H1 (cell line): ENCODE measurements at places on chromosomes 1 and 21. TPM values are rescaled to one million over a fixed set of nuclear protein-coding genes. Genes with fewer than 3 reads are reported as not detected.

- no peak for DNase-seq
Observed at GRCh38 chr1:36968730-36969129, 65.6 kb downstream of the GRIK3 start.

DNA sequence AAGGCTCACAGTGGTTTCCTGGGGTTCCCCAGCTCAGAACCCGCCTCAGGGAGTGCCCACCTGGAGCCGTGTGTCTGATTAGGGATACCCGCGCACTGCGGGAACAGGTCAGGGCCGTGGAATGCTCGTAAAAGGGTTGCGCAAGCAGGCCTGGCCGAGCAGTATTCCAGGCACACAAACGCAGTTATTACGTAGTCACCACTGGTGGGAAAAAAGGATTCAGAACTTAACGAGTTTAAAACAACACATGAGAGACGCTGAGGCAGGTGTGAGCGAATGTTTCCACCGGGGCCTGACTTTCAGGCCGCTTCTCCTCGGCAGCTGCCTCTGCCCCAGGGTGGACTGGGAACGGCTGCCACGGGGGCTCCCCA, 18.2 kb downstream of the PLCH2 start:
- DNase-seq, result no peak

- no peak for DNase-seq
Observed at GRCh38 chr1:158056498-158056897, 63.1 kb downstream of the KIRREL1 start.

DNA sequence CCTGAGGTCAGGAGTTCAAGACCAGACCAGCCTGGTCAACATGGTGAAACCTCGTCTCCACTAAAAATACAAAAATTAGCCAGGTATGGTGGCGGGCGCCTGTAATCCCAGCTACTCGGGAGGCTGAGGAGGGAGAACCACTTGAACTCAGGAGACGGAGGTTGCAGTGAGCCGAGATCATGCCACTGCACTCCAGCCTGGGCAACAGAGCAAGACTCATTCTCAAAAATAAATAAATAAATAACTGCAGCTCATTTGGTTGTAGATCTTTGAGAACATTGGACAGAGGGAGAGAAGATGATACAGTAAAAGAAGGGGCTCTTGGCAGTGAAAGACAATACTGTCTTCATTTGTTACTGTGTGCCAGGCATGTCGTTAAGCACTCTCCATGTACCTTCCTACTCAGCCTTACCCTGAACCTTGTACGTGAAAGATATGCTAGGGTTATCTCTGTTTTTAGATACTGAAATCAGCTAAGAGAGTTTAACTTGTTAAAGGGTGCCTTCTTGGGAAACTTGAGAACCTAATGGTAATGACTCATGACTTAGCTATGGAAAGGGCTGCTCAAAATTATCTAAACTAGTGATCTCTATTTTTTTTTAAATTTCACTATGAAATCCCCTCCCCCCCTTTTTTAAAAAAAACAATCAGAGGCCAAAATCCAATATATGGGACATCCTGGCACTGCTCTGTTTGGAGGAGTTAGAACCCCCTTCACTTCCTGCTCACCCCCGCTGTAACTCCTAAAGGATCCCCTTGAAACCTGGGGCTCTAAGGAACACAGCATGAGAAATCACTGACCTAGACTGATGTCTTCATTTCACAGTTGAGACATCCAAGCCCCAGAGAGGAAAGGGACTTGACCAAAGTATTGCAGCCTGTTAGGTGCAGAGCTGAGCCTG, 6.8 kb upstream of the KPNA6 start:
- DNase-seq, result no peak

- DNase-seq, result no peak
Observed at GRCh38 chr1:152505083-152505482, 5.5 kb upstream of the LCE5A start.

GRCh38 chr1:241695246-241696171, 43.4 kb downstream of the WDR64 start:
- DNase-seq, result no peak

DNA sequence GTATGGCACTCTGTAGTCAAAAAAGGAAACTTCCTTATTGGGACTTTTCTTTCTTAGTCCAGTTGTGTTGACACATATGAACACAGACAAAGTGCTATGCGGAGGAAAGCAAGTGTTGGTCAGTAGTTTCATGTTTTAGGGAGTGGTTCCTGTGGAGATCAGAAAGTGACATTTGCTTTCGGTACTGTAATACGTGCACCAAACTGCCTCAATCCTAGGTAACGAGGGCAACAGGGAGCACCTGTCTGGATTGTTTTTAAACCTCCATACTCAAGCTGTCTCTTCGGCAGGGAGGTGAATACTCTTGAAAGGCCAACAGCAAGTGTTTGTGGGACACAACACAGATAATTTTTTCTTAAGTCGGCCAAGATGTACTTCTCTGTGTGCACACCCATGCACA, 9.1 kb downstream of the RHOU start:
- no peak for DNase-seq

GRCh38 chr1:154962156-154962749, 671 bp upstream of the PYGO2 start:
- DNase-seq, result no peak

Gene FAM78B
- 3.6 and 4.0 TPM in 2 replicates for total RNA-seq

Gene CSMD2
- 14.6 and 14.7 TPM in 2 replicates for total RNA-seq

Gene DDI2
- total RNA-seq, result 38.3 and 39.3 TPM in 2 replicates

Gene KRTAP21-2
- total RNA-seq, result not detected in 2 replicates

Gene TMEM125
- 24.6 and 26.5 TPM in 2 replicates for total RNA-seq
